ENCODE measurements at places on chromosomes 5 and 9. TPM values are rescaled to one million over a fixed set of nuclear protein-coding genes. Genes with fewer than 3 reads are reported as not detected.

DNA sequence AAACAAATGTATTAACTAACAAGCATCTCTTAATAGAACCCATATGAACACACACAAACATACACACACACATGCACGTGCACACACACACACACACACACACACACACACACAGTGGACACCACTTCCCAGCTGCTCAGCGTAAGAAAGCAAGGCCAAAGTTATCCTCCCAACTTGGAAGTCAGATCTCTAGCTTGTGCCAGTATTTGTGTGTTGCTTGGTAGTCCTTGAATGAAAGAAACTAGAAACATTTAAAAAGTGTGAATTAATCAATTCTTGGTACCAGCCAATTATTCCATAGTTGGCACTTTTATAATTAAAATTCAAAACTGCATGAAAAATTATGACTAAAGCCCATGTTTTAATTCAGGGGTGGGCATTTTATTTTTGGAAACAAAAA, 178.1 kb downstream of the TMEM161B start:
- DNase-seq = no peak

- no peak for DNase-seq
Measured at GRCh38 chr5:62199792-62200716, 106.0 kb upstream of the KIF2A start.

DNA sequence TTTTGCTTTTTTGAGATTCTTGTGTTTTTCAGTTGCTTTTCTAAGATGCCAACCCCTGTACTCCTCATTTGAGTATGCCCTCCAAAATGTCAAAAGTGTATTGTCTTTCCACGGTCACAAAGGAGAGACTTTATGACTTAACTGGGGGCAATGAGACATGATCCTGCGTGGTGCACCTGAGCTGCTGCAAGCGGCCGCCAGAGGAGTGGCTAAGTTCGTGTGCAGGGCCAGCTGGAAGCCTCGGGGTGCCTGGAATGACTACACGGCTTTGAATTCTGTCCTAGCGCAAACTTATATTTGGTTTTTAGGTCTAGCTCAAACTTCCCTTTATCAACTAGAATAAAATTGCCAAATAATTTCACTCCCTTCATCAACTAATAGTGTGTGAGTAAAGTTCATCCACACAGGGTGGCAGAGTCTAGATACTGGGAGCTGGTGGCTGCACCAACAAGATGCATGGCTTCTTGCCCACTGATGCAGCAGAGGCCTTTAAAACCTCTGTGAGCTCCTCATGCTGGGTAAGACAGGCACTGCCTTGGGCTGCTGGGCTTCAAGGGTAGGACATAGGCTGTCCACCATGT, 4.7 kb downstream of the GADD45G start:
- DNase-seq = no peak

DNA sequence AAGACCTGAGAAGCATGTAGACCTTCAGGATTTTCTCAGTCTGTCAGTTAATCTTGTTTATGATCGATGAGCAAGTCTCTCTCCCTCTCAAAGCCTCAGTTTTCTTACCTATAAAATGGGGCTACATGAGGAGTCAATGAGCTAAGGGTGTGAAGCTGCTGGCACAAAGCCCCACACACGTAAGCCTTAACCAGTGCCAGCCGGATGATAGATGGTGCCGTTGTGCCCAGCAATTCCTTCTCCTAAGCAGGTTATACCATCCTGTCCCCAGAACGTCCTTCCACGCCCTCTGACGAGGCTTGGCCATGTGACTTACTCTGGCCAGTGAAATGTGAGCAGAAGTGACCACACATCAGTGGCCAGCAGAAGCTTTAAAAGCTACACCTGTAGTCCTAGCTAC, 179.0 kb downstream of the C9orf50 start:
- DNase-seq = no peak

- DNase-seq = no peak
Measured at GRCh38 chr5:33032271-33033070, 321.4 kb downstream of the NPR3 start.

DNA sequence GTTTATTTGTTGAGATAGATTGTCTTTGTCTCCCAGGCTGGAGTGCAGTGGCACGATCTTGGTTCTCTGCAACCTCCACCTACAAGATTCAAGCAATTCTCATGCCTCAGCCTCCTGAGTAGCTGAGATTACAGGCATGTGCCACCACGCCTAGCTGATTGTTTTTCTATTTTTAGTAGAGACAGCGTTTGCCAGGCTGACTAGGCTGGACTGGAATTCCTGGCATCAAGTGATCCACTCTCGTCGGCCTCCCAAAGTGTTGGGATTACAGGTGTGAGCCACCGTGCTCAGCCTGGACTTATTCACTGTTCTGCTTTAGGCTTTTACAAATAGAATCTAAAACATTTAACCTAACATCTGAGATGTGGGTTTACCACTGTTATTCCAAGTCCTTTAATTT, 91.3 kb downstream of the COMMD10 start:
- no peak for DNase-seq

DNA sequence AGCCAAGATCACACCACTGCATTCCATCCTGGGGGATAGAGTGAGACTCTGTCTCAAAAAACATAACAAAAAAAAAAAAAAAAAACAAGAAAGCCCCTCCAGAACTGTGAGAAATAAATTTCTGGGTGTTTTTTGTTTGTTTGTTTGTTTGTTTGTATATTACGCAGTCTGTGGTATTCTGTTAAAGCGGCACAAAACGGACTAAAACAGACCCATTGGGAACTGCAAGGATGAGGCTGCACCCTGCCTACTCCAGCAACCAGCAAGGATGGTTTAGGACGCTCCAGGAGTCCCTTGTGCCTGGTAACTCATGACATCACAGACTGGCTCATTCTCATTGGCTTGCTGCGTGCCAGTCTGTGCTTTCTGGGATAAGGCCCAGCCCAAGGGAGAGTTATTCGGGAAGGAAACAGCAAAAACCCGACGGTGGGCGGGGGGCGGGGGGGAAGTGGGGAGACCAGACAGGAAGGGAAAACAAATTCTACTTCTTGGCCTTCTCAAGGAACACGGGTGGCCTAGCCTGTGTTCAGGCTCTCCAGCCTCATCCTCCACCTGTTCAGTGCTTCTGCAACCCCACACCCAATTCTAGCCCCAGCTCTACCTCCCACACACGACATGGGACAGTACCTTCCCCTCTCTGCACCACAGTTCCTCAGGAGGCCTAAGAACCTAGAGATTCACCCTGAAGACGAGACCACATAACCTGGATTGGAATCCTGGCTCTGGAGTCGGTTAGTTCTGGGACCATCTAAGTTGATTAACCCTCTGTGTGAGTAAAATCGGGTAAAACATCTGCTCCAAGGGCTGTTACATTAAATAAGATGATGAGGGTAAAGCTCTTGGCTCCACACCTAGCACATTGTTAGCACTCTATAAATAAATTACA, 2.8 kb downstream of the CD74 start:
- peak; percentile 96 for DNase-seq

DNA sequence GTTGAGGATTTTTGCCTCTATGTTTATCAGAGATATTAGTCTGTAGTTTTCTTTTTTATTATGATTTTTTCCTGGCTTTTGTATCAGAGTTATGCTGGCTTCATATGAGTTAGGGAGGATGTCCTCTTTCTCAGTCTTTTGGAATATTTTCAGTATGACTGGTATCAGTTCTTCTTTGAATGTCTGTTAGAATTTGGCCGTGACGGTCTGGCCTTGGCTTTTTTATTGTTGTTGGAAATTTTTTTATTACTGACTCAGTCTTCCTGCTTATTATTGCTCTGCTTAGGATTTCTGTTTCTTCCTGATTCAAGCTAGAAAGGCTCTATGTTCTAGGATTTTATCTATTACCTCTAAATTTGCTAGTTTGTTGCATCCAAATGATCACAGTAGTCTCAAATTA, 421.9 kb downstream of the CDH10 start:
- peak; percentile 50 for DNase-seq

- no peak for DNase-seq
Measured at GRCh38 chr5:157459715-157460599, at the start of gene NIPAL4. Gene NIPAL4, plus strand, starts transcription at chr5:157460213. Its CDS starts 108 bp downstream, at chr5:157460321.

Gene SLC6A19
- not detected for total RNA-seq

Gene ENTPD2
- total RNA-seq = not detected

Gene SLC6A18
- total RNA-seq = not detected

Gene TGFBI
- 176 TPM for total RNA-seq
